ENCODE measurements at places on chromosomes 3 and 15.

DNA sequence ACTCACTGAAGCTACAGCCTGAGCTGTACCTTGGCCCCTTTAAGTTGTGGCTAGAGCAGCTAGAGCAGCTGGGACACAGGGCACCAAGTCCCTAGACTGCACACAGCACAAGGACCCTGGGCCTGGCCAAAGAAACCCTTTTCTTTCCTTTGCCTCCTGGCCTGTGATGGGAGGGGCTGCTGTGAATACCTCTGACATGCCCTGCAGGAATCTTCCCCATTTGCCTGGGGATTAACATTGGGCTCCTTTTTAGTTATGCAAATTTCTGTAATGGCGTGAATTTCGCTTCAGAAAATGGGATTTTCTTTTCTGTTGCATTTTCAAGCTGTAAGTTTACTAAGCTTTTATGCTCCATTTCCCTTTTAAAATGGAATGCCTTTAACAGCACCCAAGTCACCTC, 611.2 kb upstream of the ARPP21 start:
- no peak for DNase-seq

DNA sequence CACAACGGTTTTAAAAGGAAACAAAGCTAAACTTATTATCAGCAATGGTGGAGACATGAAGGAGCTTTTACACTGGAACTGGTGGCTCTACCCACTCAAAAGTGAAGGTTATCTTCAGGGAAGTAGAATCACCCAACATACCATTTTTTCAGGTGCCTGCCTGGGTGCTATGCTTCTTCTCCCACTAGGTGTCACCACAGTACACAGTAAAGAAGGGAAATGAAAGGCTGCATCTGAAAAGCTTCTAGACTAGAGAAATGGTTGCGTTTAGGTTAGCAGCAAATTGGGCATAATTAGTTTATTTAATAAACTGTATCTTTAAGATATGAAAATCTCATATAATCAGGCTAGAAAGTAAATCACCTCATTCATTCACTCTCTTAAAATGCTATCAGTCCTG, 47.0 kb upstream of the SELENOK start:
- DNase-seq = no peak

DNA sequence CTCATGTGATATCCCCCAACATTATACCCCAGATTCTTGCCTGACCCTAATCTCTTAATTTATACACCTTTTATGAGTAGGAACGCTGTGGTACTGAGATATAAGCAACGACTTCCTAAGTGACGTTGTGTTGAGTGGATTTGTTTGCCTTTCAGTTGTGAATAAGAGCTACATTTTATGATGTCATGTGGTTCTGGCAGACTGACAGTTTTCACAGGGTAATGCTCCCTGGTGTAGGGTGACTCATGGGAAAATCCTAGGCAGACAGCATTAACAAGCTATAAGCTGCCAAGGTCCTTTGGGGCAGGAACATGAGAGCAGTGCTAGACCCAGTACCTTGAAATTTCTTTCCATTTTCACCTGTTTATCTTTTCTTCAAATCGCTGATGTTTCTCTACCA, 11.2 kb downstream of the C3orf52 start:
- no peak for DNase-seq

GRCh38 chr3:12179441-12179840, 20.7 kb upstream of the TIMP4 start:
- no peak for DNase-seq
